A673 (cell line): ENCODE measurements at places on chromosomes 12 and 14.

GRCh38 chr12:59194794-59195193, 274.5 kb upstream of the LRIG3 start:
- no peak for DNase-seq

- DNase-seq = no peak
Measured at GRCh38 chr14:104519721-104520120, 59.8 kb upstream of the C14orf180 start.

- DNase-seq = no peak
Measured at GRCh38 chr14:100146531-100147091, 12.8 kb downstream of the DEGS2 start.

DNA sequence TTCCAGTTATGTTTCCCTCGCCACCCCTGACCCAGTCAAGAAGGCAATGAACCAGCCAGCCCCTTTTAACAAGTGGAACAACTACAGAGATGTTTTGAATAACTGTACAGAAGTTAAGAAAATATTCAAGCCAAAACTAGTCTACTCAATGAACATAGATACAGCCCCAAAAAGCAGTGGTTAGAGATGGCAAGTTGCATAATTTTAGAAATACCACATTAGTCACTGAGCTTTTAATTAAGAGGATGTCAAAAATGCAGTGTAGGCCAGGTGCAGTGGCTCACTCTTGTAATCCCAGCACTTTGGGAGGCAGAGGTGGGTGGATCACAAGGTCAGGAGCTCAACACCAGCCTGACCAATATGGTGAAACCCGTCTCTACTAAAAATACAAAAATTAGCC, 27.2 kb downstream of the PROX2 start:
- DNase-seq = no peak

DNA sequence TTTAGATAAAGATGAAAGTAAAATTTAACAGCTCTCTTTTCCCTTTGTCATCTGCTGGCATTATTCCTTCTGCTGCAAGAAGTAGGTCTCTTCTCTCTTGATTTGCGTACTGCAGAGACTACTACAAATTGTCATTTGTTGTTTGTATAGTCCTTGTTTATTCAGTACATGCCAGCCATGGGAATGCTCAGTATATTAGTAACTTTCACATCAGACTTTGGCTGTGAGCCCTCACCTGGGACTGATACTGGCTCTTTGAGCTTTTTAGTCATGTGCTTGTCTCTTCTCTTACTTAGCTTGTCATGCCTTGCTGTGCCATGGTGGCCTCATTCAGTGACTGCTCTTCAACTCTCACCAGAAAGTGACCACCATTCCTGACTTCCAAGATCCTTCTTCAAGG, 169.8 kb downstream of the PRKCH start:
- no peak for DNase-seq

DNA sequence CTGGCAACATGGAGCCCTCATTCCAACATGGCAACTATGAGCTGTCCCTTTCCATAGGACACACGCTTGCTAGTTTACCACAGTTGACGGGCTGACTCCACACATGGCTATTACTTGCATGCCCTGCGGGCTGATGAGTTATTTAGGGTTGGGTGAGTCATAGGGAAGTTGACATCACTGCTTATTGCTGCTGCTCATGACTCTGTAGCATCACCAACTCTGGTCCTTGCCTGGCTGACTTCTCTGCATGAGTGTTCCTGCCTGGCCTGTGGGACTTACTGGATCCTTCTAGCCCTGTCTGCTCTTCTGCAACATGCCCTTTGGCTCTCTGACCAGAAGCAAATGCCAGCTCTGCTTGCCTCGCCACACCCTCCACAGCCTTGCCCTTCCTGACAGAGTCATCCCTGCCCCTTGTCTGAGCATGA, 199.5 kb downstream of the ANO6 start:
- peak; percentile 72 for DNase-seq

GRCh38 chr12:59122784-59123183, 202.5 kb upstream of the LRIG3 start:
- no peak for DNase-seq

GRCh38 chr14:95480887-95481226, 35.6 kb downstream of the SYNE3 start:
- no peak for DNase-seq

DNA sequence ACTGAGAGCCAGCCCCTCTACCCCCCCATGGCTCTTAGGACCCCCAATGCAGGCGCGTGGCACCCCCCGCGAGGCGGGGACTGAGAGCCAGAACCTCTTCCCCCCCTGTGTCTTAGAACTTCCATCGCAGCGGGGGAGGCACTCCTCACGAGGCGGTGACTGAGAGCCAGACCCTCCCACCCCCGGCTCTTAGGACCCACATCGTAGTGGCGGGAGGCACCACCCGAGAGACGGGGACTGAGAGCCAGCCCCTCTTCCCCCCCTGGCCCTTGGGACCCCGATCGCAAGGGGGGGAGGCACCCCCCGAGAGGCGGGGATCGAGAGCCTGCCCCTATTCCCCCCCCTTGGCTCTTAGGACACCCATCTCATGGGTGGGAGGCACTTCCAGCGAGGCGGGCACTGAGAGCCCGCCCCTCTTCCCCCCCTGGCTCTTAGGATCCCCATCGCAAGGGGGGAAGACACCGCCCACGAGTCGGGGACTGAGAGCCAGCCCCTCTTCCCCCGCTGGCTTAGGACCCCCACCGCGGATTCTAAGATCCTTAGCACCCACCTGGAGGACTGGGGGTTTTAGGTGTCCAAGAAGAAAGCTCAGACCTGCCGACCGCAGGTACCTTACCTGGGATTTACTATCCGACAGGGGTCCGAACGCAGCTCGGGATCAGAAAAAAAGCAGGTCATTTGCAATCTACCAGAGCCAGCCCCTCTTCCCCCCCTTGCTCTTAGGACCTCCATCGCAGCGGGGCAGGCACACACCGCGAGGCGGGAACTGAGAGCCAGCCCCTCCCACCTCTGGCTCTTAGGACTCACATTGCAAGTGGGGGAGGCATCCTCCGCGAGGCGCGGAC, 44.9 kb downstream of the DDX11 start:
- peak; percentile 79 for DNase-seq

GRCh38 chr14:32013083-32013482, 64.0 kb upstream of the ARHGAP5 start:
- DNase-seq = peak; percentile 30

- no peak for DNase-seq
Measured at GRCh38 chr12:54417712-54418440, 1.2 kb downstream of the ITGA5 start.

GRCh38 chr12:124919521-124920352, 5.3 kb upstream of the UBC start:
- no peak for DNase-seq

DNA sequence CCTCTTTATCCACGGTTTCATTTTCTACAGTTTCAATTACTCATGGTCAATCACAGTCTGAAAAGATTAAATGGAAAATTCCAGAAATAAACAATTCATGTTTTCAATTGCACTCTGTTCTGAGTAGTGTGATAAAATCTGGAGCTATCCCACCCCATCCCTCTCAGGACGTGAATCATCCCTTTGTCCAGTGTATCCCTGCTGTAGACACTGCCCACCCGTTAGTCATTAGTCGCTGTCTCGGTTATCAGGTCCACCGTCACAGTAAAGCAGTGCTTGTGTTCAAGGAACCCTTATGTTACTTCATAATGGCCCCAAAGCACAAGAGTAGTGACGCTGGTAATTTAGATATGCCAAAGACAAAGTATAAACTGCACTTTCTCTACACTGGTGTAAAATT, 141.0 kb upstream of the LMNTD1 start:
- no peak for DNase-seq

DNA sequence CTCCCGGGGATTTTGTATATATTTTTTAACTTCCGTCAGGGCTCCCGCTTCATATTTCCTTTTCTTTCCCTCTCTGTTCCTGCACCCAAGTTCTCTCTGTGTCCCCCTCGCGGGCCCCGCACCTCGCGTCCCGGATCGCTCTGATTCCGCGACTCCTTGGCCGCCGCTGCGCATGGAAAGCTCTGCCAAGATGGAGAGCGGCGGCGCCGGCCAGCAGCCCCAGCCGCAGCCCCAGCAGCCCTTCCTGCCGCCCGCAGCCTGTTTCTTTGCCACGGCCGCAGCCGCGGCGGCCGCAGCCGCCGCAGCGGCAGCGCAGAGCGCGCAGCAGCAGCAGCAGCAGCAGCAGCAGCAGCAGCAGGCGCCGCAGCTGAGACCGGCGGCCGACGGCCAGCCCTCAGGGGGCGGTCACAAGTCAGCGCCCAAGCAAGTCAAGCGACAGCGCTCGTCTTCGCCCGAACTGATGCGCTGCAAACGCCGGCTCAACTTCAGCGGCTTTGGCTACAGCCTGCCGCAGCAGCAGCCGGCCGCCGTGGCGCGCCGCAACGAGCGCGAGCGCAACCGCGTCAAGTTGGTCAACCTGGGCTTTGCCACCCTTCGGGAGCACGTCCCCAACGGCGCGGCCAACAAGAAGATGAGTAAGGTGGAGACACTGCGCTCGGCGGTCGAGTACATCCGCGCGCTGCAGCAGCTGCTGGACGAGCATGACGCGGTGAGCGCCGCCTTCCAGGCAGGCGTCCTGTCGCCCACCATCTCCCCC, 777 bp downstream of the ASCL1 start:
- no peak for DNase-seq

DNA sequence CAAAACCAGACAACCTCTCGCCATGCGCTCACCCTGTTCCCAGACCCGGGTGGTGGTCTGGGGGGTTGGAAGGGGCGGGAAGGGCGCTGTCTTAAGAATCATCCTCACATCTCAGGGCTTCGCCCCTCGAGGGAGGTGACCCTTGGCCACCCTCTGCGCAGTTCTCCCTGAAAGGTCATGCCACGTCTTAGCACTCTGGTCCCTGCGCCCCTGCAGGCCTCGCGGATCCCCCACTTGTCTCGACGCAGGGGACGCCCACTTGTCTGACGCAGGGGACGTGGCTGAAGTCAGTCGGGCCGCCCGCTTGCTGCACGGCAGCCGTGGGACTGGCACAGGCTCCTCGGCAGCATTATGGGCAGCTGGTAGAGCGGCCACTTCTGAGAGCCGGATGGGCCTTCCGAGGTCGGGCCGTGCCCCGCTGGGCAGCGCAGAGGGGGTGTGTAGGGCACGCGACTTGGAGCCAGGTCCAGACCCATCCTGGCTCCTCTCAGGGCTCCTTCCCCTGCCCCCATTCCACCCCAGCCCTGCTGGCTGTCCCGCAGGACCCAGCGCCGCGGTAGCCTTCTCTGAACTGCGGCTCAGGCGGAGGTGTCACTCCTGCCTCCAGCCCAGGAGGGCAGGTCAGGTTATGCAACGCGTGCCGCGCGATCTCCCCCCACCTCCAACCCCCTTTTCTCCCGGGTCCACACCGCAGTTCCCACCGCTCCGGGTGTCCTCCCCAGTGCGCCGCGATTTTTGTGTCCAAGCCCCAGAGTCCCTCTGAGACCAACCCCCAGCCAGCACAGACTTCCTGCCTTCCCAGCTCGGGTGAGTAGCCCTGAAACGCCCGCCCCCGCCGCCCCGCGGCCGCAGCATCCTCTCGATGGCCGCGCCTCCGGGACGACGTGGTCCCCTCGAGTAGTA, 40.9 kb upstream of the CAPRIN2 start:
- DNase-seq = peak; percentile 89

DNA sequence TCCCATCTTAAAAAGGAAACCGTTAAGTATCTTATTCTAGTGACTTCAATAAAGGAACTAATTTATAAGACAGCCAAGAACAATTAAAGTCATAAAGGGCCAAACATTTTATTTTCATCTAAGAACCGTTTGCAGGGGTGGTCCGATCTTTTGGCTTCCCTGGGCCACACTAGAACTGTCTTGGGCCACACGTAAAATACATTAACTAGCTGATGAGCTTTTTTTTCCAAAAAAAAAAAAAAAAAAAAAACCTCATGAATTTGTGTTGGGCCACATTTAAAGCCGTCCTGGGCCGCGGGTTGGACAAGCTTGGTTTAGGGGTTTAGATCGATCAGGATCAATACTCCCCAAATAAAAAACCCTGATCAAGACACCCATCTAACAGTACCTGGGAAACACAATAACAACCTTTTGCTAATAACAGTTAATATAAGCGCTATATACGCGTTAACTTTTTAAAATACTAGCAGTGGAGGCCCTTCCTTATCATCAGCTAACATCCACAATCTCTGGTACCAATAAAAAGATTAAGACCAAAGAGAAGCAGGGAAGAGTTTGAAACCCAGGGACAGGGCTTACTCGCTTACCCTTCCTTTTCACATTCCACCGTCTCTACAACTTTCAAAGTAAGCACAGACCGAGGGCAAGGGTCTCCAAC, 1.1 kb downstream of the NAP1L1 start:
- DNase-seq = no peak

DNA sequence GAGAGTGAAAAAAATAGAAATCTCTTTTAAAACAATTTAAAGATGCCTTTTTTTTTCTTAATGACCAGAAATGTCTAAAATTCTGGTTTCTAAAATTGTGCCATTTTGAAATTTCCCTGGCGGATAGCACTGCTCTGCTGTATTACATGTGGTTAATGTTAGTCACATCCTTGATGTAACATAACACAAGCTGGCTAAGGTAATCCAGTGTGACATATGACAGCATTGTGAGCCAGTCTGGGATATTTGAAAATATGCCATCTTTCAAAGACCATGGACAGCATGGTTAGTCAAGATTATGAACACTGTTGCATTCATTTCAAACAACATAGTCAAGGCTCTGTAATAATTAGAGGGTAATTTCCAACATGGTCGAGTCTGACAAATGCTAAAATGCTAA, 133.2 kb downstream of the ALX1 start:
- no peak for DNase-seq

DNA sequence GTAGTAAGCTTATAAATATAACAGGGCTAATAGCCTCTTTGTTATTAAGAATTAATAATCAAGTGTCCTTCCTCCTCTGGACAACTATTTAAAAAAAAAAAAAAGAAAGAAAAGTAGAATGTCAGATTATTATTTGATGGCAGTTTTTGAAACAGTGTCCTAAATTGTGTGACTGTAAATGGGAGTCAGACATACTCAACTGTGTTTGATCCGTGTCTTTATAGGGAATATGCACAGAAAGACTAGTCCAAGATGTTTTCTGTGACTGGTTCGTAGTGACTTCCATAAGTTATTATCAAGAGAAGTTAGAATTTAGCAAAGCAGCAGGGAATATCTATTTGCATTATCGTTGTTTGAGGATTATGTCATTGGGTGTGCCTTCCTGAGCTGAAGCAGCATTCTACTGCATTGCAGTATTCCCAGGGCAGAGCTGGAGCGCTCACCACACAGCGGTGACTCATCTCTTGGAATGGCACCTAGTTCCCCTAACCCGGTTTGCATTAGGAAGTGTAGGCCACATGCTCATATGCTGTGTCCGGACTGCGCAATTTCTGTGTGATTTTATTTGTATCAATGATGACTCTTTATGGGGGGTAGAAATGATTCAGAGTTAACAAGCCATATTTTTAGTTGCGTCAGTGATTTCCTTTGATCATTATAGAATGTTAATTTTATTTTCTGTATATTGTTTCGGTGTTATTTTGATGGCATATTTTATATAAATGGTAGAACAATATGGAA, 7.9 kb downstream of the DYNC1H1 start:
- DNase-seq = peak; percentile 97
